NCI-H774 (cell line): ENCODE measurements at places on chromosomes 1 and 21.

- no peak for DNase-seq
These were observed 35.4 kb downstream of the CXADR start for GRCh38 chr21:17548262-17548661.

DNA sequence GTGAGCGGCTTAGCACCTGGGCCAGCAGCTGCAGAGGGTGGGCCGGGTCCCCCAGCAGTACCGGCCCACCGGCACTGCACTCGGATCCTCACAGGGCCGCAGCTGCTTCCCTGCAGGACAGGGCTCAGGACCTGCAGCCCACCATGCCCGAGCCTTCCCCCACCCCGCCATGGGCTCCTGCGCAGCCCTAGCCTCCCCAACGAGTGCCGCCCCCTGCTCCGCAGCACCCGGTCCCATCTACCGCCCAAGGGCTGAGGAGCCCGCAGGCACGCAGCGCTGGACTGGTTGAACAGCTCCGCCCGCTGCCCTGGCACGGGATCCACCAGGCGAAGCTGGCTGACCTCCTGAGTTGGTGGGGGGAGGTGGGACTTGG lies 6.3 kb upstream of the ACBD6 start:
- DNase-seq: no peak

DNA sequence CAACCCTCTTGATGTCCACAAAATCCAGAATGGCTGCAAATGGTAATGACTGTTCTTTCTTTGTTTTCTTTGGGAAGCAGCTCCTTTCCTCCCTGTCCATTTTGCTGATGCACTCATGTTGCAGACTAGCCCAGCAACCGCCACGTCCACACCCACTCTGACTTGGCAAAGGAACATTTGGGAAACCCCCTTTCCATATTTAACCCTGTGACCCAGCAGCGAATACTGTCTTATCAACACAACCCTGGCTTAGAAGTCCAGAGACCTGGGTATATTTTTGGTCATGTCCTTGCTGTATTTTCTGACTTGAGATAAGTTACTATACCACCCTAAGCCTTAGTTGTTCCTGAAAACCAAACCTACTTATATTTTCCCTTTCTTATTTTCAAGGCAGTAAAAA lies 18.1 kb upstream of the SHE start:
- DNase-seq: no peak

- DNase-seq: no peak
These were observed 251.2 kb upstream of the POU3F1 start for GRCh38 chr1:38297842-38298241.

GRCh38 chr1:226965581-226966440 lies 25.7 kb downstream of the COQ8A start:
- DNase-seq: no peak

DNA sequence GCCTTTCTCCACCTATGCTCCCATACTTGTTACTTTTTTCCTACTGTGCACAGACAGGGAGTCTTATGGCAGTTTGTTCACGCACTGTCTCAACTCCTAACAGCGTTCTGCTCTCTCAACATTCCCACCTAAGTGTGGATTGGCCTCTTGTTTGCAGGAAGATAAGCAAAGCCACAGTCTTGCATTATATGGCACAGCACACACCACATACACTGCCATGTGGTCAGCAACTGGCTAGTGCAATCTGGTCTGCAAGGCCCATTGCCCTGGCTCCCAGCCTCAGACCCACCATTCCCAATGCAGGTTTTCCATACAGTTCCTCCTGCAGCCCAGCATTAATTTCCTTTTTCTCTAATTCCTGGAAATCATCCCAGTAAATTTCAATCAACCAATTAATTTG lies 38.3 kb upstream of the LAMC2 start:
- no peak for DNase-seq

GRCh38 chr1:245754463-245754961 lies 599.7 kb downstream of the KIF26B start:
- no peak for DNase-seq
